ENCODE measurements at places on chromosomes 6 and 20.

DNA sequence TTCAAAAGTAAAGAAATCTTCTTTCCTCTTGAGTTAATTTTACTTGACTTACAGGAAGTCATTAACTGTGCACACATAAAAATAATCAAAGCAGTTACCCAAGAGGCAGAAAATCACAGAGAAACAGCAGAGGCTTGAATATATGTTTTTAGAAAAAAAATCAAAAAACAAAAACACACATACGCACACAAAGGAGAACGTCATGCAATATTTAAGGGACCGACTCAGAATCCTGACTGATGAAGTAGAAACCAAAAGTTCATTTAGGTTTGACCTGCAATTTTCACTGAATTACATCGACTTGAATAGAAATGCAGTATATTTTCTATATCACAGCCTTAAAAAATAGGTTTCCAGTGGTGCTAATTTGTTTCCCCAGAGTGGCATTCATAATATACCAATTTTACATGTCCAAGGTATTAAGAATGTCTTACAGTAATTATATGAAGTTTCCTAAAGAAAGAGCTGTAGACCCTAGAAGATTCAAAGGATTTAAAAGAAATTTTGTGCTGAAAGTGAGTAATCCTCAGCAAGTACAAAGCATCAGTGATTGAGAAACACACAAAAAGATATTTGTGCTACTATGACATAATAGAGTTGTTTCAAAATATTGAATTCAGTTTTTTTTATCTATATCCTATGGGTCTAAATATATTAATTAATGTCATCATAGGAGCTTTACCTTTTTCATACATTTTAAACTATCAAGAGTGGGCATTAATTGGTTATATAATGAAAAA lies 358.5 kb upstream of the RUNX2 start:
- DNase-seq = no peak

DNA sequence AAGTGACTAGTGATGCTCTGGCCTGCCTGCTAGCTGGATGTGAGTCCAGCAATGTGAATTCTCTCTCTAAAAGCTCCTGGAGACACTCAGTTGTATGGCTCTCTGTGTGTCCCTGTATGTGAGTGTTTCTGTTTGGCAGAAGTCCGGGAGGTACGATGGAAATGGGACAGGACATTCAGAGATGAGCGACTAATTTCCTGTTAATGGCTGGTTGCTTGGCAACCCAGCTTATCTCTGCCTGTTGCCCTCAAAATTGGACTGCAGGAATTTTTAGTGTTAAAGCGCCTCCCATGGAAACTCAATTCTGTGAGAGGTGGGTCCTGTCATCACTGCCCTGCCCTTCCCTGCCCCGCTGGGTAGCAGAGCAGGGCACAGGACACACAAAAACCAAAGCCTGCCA lies 136.8 kb upstream of the LRFN2 start:
- no peak for DNase-seq

- DNase-seq = no peak
Observed at GRCh38 chr6:63683071-63683603, 47.5 kb downstream of the PHF3 start.

- DNase-seq = no peak
Observed at GRCh38 chr6:106158816-106159215, 72.7 kb downstream of the PRDM1 start.

DNA sequence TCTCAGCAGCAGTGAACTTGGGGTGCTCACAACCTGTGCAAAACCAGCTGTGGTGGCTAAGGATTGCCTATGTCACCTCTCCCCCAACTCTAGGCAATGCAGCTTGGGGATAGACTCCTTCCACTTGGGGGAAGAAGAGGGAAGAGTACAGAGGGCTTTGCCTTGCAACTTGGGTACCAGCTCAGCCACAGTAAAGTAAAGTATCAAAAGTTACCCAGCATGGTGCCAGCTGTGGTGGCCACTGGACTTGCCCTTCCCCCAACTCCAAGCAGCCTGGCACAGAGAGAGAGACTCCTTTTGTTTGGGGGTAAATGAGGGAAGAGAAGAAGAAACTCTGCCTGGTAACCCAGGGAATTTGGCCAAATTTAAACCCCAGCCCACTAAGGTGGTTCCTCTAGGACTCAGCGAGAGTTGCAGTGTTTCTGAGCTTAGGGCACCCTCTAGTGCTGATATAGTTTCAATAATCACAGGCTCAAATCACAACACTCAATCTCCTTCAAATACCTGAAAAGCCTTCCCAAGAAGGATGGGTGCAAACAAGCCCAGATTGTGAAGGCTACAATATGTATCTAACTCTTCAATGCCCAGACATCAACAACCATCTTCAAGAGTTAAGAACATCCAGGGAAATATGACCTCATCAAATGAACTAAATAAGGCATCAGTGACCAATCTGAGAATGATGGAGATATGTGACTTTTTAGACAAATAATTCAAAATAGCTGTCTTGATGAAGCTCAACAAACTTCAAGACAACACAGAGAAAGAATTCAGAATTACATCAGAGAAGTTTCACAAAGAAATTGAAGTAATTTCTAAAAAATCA lies 7.6 kb upstream of the DEFB129 start:
- no peak for DNase-seq

GRCh38 chr20:61134296-61135030 lies 117.6 kb upstream of the CDH4 start:
- DNase-seq = no peak

GRCh38 chr6:20929283-20929682 lies 395.0 kb downstream of the CDKAL1 start:
- no peak for DNase-seq

- no peak for DNase-seq
Observed at GRCh38 chr6:35719404-35719829, 17.4 kb upstream of the ARMC12 start.

GRCh38 chr20:15925376-15925775 lies 647.9 kb downstream of the KIF16B start:
- DNase-seq = no peak

GRCh38 chr6:163387317-163387716 lies 27.2 kb upstream of the QKI start:
- DNase-seq = no peak

DNA sequence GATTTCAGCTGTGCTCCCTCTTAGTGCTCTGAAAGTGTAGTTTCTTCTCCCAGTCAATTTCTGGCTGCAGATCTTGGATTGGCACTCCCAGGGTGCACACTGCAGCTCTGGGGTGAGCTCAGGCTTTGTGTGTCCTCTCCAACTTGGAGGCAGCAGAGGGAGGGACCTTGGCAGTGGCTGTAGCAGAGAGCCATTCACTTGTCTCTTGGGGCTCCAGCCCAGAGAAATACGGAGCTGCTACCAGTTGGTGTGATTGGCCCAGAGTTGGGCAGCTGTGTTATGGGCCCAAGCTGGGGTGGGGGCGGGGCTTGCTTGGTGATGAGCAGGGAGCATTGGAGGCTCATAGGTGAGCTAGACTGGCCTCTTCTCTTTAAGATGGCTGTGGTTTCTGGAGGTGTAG lies 65.9 kb downstream of the KLHL32 start:
- no peak for DNase-seq

DNA sequence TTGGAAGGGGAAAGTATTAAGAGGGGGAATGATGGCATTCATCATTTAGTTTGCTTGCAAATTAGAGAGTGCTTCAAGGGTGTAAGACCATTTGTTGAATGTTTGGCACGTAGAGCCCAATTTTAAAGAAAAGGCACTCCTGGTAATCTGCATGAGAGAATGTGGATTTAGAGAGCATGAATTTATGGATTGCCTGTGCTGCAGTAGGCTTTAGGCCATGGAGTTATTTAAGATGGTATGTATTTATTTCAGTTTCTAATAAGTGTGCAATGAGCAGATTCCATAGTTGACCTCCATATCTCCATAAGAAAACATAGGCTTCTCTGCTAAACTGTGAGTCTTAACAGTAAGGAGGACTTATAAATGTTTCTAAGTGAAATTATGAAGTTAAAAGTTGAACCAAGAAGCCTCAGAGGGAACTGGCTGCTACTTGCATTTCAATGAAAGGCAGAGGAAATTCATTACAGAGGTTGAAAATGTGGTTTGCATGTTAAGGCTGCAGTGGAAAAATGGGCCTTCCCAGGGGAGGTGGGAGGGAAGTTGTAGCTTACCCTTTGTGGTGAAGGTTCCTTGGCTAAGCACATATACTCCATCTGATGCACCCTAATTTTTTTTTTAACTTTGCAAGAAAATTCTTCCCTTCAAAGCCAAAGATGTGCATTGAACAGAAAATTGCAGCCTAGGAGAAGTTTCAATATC lies 134.2 kb downstream of the CARMIL1 start:
- no peak for DNase-seq

Measured in CD4-positive, alpha-beta T cell treated with Interleukin-1 beta for 1 hour (primary cell).